ENCODE measurements at places on chromosomes 11 and 22.

- DNase-seq: no peak
- H3K27me3 ChIP-seq: no peaks in the 10 kb centered on the region
Observed at GRCh38 chr11:8933931-8934330, 1.2 kb upstream of the C11orf16 start.

DNA sequence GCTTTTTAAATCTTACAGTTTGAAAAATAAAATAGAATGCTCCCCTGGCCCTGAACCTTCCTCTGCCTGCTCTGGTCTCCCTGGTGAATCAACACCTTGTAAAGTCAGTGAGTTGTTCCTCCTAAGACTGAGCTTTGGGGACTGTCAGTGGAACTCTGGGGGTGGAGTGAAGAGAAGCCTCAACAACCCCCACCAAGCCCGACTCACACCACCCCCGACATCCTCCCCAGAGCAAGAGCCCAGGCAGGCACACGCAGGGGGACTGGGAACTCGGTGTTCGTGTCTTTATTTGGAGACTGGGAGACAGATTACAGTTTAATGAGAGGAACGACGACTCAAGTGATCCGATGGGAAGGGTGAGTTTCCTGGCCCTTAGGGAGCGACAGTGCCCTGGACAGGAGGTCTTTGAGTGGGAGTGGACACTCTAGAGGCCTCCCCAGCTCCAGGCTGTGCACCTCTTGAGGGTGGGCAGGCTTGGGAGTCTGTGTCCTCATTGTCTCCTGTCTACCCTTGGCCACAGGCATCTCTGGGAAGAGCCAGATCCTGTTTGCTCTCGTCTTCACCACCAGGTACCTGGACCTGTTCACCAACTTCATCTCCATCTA, 6.2 kb downstream of the KDELR3 start:
- H3K4me1 ChIP-seq: no peaks in the 10 kb centered on the region
- peak overlapping the region; percentile 23 for H3K27ac ChIP-seq
- H3K27me3 ChIP-seq: peaks cover 3% of the 10 kb centered on the region
- no peak for DNase-seq
- no peaks in the 10 kb centered on the region for H3K36me3 ChIP-seq
- no peak overlapping the region for H3K4me3 ChIP-seq

- no peak overlapping the region for H3K27ac ChIP-seq
- H3K36me3 ChIP-seq: no peaks in the 10 kb centered on the region
- no peaks in the 10 kb centered on the region for H3K27me3 ChIP-seq
- no peak overlapping the region for H3K4me3 ChIP-seq
- H3K4me1 ChIP-seq: no peaks in the 10 kb centered on the region
Observed at GRCh38 chr11:96391698-96392307, 2.0 kb downstream of the JRKL start.

GRCh38 chr22:21697880-21698279, 32.1 kb downstream of the PPIL2 start:
- H3K4me3 ChIP-seq: no peak overlapping the region
- peaks cover 6% of the 10 kb centered on the region for H3K36me3 ChIP-seq
- H3K4me1 ChIP-seq: no peaks in the 10 kb centered on the region

GRCh38 chr22:19117111-19117512, 5.1 kb downstream of the DGCR2 start:
- no peak overlapping the region for H3K27ac ChIP-seq
- no peaks in the 10 kb centered on the region for H3K27me3 ChIP-seq
- no peak for DNase-seq
- peaks cover 5% of the 10 kb centered on the region for H3K4me1 ChIP-seq

GRCh38 chr11:73852049-73852448, 24.6 kb downstream of the COA4 start:
- no peak overlapping the region for H3K27ac ChIP-seq
- peaks cover 6% of the 10 kb centered on the region for H3K4me1 ChIP-seq
- no peaks in the 10 kb centered on the region for H3K27me3 ChIP-seq
- H3K4me3 ChIP-seq: no peak overlapping the region
- no peak for DNase-seq

DNA sequence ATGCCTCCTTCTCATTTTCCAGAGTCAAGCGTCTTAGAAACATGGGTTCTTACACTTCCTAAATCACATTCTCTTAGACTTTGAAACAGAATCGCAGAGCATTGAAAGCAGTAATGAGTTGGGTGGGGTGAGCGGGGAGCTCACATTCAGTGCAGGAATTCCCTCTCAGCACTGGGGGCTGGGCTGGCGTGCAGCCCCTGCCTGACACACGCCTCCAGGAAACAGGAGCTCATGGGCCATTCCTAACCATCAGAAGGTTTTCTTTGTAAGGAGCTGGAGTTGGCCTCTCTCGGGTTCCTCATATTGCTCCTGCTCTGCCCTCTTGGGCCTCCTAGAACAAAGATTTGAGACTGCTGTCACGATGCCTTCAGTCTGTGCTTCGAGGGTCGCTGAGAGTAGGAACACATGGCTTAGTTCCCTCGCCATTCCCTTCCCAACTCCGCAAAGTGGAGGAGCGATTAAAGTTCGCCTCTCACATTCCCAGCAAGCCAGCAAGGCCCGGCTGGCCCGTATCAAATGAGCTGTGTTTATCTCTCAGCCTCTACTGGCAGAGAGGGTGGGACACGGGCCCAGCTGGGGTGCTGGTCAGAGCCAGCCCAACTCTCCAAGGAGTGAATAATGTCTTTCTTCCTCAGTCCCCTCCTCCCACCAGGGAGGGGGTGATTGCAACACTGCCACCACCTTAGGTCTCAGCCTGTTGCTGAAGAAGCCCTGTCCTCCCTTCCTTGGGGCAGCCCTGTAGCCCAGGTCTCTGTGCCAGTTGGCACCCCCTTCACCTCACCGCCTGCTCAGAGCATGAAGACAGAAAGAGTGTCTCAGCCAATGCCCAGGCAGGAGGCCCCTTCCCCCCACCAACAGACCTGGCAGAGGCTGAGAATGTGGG, 10.4 kb downstream of the CHRDL2 start:
- H3K27ac ChIP-seq: no peak overlapping the region
- H3K4me3 ChIP-seq: no peak overlapping the region
- no peaks in the 10 kb centered on the region for H3K4me1 ChIP-seq
- H3K27me3 ChIP-seq: no peaks in the 10 kb centered on the region
- no peak for DNase-seq

- no peaks in the 10 kb centered on the region for H3K4me1 ChIP-seq
- DNase-seq: no peak
- no peaks in the 10 kb centered on the region for H3K27me3 ChIP-seq
- no peak overlapping the region for H3K27ac ChIP-seq
- no peaks in the 10 kb centered on the region for H3K36me3 ChIP-seq
Observed at GRCh38 chr11:132607575-132607974, 924.7 kb downstream of the OPCML start.

DNA sequence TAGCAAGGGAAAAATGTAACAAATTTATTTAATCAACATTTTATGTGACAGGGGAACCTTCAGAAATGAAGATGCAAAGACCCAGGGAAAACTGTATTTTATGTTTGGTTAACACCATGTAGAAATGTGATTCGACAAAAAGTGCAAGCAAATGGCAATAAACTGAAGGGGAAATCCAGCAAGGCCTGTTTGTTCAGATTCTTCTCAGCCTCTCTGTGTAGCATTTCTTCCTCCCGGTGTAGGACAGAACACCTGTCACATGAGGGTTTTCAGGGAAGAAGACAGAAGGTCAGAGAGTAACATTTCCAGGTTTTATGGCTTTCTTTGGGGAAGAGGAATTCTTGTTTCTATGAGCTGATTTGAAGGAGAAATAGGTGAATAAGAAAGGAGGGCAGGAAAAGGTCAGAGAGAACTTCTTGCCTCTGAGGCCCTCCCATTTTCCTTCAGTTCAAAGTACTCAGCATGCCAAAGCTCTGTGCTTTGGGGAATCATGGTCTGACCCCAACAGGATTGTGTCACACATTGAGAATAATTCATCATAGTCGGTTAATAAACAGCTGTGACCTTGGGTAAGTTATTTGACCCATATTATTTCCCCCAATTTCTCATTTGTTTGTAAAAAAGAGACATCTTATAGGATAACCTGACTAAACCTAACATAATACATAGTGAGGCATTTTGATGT, 45.5 kb upstream of the ME3 start:
- no peak for DNase-seq
- H3K4me3 ChIP-seq: no peak overlapping the region
- no peaks in the 10 kb centered on the region for H3K36me3 ChIP-seq
- H3K27me3 ChIP-seq: no peaks in the 10 kb centered on the region

DNA sequence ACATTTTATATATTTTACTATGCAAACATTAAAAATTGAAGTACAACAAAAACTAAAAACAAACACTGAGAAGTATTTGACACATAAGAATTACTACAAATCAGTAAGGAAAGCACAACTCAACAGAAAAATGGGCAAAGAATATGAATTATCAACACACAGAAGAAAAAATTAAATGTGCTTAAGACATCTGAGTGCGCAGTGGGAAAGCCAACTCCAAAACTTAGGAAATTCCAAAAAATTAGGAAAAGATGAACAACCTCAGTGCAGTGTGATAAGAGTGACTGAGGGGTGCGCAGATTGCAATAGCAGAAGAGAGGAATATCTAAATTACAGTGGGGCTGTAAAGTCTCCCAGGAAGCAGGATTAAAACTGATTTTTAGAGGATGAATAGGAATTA, 1.9 kb upstream of the TMEM41B start:
- no peak overlapping the region for H3K4me3 ChIP-seq
- DNase-seq: no peak
- H3K27ac ChIP-seq: no peak overlapping the region
- H3K4me1 ChIP-seq: peaks cover 3% of the 10 kb centered on the region
